ENCODE measurements at places on chromosomes 1 and 21.

DNA sequence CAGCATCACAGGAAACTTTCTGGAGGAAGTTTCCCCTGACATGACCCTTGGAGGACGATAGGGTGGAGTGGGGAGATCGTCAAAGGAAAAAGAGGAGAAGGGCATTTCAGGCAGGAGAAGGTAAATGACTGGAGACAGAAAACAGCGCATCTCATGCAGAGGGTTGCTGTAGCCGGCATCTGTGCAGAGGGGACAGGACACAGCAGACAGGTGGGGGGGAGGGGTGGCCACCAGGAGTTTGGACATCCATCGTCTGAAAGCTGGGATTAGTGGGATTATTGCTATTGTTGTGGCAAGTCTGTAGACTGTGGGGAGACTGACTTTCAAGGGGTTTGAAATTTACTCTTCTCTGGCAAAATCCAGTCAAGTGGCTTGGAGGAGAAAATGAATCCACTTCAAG is 463.9 kb downstream of the OMA1 start:
- no peak for DNase-seq

GRCh38 chr1:213733705-213734104 is 254.1 kb upstream of the PROX1 start:
- no peak for DNase-seq

DNA sequence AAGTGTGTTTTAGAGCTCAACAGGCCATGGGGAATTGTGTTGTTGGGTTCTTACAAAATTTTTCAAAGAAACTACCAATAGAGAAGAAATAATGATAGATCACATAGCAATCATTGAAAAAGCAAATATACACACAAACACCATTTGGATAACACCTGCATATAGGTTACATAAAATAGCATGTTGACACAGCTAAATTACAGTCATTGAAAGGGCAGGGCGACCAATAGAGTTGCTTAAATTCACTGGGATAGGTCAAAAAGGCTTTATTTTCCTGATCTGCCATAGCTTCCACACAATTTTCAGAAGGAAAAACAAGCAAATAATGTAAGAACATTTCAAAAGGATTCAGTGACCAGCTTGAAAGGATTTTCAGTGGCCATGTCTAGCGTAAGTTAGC is 57.9 kb upstream of the FGGY start:
- no peak for DNase-seq

- no peak for DNase-seq
Observed at GRCh38 chr1:55358581-55358980, 143.4 kb upstream of the USP24 start.

GRCh38 chr1:27536767-27537166 is 46.8 kb upstream of the WASF2 start:
- DNase-seq: no peak

- DNase-seq: peak; percentile 82
Observed at GRCh38 chr1:161209790-161210409, 5.2 kb upstream of the FCER1G start.

DNA sequence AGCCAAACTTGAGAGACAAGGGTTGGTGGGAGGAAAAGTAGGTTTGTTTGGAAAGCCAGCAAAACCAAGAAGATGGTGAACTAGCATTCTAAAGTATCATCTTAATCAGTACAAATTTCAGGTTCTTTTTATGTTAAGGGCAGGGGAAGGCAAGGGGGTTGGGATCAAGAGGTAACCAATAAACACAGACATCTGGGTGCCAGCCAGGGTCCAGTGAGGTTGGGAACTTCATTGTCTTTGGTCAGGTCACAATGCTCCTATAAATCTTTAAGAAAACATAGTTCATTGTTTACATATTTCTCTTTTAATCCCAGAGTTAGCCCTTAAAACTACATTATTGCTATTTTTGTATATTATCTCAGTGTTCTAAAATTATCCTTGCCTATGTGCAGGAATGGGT is 126.2 kb upstream of the NR5A2 start:
- DNase-seq: no peak

DNA sequence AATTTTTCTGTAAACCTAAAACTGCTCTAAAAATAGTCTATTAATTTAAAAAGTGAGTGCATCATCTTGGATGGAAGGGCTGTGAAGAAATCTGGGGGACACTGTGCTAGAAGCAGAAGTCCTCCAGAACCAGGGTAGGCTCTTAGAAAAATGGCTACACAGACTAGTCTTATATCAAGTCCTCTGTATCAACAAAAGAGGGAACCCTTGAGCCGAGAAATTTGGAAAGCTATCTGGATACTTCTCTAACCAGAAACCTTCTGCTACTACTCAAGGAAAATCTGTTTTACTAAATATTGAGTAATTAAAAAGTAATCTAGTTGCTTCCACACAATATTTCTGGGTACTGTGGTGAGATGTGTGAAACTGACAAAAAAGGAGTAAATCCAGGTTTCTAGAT is 92.1 kb downstream of the WDR3 start:
- DNase-seq: no peak

GRCh38 chr1:22662318-22662717 is 9.3 kb downstream of the C1QB start:
- DNase-seq: no peak

- DNase-seq: peak; percentile 16
Observed at GRCh38 chr1:17922833-17923232, 167.7 kb downstream of the ACTL8 start.

DNA sequence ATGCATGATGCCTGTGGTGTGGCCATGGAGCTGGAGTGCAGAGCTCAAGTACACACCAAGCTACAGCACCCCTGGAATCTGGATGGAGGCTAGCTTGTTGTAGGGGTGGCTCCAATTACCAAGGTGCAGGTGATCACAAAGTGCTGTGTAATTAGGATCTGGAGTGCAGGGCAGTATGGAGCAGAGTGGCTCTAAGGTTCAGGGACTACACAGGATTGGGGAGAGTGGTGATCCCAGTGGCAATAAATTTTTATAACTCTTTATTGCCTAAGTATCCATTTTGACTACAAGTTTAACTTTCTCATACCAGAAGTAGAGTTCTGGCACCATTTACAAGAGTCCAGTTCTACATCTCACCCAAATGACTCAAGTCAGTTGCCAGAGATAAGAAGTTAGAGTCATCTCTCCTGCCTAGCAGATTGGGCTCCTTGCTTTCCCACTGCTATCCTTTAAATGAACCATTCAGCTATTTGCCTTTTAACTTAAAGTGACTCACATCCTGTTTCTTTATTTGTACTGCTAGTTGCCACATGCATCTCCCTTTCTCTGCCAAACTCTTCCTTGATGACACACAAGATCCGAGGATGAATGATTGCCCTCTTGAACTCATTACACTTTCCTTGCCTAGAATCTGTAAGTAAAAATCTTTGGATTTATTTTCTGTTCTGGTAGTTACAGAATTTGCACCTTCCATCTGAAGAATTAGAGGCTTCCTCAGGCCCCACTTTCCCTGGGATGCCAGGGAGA is 427.2 kb downstream of the KCNT2 start:
- no peak for DNase-seq

DNA sequence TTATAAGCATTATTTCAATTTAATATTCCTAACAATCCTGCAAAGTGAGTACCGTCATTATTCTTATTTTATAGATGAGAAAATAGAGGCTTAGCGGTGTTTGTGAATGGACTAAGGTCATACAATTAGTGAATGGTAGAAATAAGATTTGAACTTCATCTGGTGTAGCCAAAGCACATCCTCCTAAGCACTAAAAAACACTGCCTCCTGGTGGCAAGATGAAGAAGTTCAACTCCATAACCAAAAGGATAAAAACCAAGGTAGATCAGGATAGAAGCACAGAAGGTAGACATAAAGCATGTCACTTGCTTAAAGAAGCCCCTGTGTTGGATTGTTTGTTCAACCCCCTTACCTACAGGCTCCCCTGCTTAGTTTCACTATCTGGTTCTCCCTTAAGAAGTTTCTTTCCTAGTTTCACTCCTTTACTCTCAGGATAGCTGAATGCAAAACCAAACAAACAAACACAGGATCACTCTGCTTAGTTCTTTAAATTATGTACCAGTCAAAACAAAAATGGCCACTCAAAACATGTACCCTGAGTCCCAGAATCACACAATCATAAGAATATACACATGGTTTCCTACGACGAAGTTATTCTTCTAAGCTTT is 12.7 kb upstream of the AIM2 start:
- no peak for DNase-seq

DNA sequence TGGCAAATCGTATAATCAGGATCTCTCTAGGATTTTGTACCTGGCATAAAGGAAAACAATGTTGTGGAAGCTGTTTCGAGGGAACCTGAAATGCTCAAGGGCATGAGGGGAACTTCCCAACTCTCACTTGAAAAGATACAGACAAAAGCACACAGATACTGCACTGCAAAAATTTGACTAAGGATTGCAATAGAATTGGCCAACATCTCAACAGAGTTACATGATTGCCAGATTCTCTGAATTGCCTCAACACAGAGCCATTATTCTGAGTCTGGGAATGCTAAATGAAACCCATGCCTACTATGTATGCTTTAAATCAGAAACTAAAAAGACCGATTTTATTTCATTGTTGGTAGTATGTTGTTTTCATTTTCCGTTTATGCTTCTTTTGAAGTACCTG is 16.0 kb downstream of the KRTAP19-8 start:
- no peak for DNase-seq

DNA sequence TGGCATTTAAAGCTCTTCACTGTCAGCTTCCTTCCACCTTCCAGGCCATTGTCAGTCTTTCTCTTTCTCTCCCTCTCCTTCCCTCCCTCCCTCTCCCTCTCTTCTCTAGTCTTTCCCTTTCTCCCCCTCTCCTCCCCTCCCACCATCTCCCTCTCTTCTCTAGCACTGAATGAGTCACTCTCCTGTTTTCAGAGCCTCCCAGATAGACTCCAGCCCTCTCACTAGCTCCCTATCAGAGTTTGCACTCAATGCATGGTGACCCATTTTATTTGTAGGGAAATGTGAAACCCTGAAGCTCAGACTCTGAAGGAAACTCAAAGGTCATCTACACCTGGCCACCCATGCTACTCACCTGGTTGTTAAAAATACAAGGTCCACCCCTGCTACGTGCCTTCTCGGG is 4.4 kb upstream of the MATN1 start:
- no peak for DNase-seq

- no peak for DNase-seq
Observed at GRCh38 chr1:42748021-42748420, 8.0 kb upstream of the CLDN19 start.

GRCh38 chr1:107477233-107477632 is 336.4 kb downstream of the NTNG1 start:
- no peak for DNase-seq

GRCh38 chr1:203207751-203208150 is 21.2 kb upstream of the CHI3L1 start:
- DNase-seq: no peak

- DNase-seq: no peak
Observed at GRCh38 chr1:25217598-25218232, 14.6 kb downstream of the SYF2 start.

DNA sequence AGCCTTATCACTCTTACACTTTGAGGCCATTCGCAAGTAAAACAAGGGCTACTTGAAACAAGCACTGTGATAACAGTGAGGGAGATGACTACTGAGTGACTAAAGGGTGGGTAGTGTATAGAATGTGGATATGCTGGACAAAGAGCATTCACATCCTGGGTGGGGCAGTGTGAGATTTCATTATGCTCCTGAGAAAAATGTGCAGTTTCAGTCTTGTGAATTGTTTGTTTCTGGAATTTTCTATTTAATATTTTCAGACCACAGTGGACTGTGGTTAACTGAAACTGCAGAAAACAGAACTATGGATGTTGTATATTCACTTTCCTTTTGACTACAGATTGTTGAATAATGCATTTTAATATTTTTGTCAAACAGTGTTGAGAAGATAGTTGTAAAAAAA is 25.1 kb upstream of the B3GALT2 start:
- DNase-seq: no peak

- no peak for DNase-seq
Observed at GRCh38 chr1:50667272-50667671, 244.0 kb upstream of the DMRTA2 start.

- DNase-seq: no peak
Observed at GRCh38 chr1:48206371-48206770, 16.1 kb upstream of the SLC5A9 start.

- no peak for DNase-seq
Observed at GRCh38 chr1:117104986-117105385, 16.6 kb downstream of the TRIM45 start.

- DNase-seq: no peak
Observed at GRCh38 chr1:53172426-53173128, 24.0 kb upstream of the CPT2 start.

- DNase-seq: no peak
Observed at GRCh38 chr1:118381197-118381869, 196.3 kb upstream of the SPAG17 start.

DNA sequence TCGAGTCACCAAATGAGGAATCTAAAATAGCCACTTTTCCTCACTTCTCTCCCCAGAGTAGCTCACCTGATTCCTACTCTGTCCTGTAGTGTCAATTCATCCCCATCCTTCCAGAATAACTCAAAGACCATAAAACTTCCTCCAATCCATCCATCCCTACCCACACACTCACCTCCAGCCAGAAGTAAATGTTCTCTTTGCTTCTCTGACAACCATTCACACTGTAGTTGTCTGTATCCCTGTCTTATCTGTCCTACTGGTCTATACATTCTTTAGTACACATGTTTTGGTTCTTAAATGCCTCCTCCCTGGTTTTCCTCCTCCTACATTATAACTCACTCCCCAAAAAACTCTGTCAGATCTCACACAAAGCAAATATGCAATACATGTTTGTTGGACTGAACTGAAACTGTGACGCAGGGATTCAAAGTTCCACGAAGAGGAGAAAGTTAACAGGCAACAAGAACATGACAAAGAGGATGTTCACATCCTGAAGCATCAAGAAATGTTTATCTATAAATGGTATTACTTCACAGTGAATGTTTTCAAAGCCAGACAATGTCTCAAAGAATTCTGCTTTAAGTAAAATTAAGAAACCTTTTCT is 11.0 kb downstream of the TP53BP2 start:
- DNase-seq: no peak

DNA sequence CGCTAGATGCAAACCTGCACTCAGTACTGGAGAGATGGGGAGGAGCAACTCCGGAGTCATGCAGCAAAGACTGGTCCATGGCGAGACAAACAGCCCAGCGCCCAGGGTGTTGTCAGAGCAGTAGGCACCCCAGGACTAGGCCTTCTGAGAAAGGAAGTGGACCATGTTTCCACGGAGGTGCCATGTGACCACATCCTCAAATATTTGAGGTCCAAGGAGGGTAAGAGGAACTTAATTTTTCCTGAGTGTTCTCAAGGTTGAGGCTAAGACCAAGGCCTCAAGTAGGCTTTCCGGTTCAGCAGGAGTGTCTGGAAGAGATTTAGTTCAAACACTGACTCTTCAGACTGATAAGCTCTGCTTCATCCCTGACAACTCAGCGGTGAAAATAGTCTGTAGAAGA is 186.2 kb downstream of the RHOU start:
- DNase-seq: peak; percentile 75

GRCh38 chr1:241275226-241275625 is 81.8 kb downstream of the RGS7 start:
- DNase-seq: no peak

- DNase-seq: no peak
Observed at GRCh38 chr1:62487956-62488355, 51.1 kb downstream of the USP1 start.

- no peak for DNase-seq
Observed at GRCh38 chr1:239126884-239127283, 259.5 kb upstream of the CHRM3 start.
